ENCODE measurements at places on chromosomes 13 and 19. TPM values are rescaled to one million over a fixed set of nuclear protein-coding genes. Genes with fewer than 3 reads are reported as not detected.
A peak's percentile ranks its signal among the peaks of the same experiment; 100 is the strongest.

The PRTN3 gene
- total RNA-seq = not detected

- peak; percentile 19 for DNase-seq
Observed at GRCh38 chr19:33273881-33274662, 28.3 kb downstream of the CEBPA start.

DNA sequence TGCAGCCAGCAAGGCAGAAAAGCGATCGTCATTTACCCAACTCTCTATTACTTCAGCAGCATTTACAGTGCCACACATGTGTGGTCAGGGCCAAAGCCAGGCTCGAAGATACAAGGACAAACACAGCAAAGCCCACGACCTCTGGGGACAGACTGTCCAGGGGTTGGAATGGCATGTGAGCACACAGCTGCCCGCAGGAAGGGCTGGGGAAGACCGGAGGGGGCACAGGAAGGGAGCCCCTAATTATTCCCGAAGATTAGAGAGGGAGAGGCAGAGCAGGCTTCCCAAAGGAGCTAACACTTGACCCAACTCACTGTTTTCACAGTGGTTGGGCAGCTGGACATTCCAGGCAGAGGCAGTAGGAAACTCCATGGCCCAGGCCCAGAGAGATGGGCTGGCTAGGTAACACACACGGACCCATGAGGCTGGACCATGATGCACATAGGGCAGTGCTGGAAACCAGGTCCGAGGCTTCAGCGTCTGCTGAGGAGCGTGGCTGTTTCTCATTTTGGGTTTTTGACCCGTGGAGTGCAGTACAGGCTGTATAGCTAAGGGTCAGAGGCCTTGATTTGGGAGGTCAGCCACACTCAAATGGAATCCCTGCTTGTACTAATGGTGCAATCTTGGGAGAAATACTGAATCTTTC is 179.8 kb downstream of the FOXO1 start:
- no peak for DNase-seq

- DNase-seq = no peak
Observed at GRCh38 chr13:51771418-51772104, 32.4 kb downstream of the DHRS12 start.

DNA sequence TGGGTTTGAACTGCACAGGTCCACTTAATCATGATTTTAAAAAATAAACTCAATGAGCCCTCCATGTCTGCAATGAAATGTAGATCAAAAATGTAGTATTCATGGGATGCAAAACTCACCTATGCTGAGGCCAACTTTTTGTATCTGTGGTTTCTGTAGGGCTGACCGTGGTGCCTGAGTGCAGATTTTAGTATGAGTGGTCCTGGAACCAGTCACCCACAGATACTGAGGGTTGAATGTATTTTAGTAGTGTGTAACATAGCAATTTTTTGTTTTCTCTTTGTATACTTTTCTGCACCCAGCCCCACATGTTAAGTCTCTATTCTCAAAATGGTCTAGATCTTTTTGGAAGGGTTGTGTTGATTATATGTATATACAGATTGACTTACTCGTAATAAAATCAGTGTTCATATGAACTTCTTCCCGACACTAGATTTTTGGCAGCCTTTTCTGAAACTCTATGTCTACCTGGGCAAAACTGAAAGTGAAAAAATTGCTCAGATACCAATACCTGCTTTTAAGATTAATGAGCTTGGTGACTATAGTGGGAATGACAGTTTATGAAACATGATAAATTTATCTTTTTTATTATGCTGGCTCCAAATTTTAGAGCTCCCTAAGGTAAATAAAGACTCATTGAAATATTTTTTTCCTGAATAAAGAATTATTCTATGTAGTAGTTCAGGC is 51.6 kb downstream of the DNAJC15 start:
- DNase-seq = no peak
